ENCODE measurements at places on chromosomes 12 and 14.

DNA sequence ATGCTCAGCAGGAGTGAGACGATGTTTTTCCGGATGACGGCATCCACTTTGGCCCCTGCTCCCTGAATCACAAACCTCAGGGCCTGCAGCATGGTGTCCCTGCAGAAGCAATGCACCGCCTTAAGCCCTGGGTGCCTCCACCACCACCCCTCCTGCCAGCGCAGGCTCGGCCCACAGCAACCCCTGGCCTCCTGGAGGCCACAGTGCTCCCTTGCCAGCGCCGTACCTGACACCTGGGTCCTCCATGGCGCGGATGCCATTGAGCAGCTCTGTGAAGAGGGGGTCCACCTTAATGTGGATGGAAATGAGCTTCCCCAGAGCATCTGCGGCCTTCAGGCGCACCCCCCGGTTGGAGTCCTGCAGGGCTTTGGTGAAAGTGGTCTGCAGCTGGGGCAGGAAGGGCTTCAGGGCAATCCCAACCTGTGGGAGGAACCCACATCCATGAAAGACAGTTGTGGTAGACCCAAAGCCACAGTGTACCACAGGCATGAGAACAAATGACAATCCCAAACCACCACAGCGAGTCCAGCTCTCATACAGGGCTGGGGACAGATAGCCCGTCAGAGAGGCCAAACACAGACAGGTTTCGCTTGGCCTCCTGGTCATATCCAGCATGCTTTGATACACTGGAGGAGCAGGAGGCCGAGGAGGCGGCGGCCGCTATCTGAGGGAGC, 17.9 kb upstream of the RAB35 start:
- DNase-seq: no peak

DNA sequence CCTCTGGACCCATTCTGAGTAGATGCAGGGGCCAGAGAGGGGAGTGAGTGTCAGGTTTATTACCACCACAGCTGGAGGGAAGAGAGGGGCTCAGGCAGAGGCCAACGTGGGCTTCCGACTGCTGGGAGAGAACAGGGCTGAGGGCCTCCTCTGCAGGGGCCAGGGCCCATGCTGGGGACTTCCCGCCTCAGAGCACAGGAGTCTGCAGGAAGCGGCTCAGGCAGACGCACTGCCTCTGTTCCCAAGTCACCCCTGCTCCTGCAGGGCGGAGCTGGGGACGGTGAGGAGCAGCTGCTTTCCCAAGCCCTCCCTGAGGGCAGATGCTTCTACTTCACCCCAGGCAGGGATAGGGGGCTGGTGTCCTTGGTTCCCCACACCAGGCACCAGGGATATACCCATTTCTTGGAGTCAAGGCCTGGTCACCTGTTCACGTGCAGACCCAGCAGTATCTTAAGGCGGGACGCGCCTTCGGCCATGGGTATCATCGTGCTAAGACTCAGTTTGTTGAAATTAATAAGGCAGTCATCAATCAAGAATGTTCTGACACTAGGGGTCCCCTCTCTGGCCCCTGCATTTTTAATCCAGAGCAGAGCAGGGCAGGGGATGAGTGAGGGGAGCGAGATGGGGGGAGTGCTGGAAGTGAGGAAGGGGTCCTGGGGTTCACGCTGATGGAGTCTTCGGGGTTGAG, 100.0 kb downstream of the PIWIL1 start:
- DNase-seq: no peak

- DNase-seq: peak; percentile 79
These were observed 1141.2 kb upstream of the TMEM132C start for GRCh38 chr12:127125607-127126259.

DNA sequence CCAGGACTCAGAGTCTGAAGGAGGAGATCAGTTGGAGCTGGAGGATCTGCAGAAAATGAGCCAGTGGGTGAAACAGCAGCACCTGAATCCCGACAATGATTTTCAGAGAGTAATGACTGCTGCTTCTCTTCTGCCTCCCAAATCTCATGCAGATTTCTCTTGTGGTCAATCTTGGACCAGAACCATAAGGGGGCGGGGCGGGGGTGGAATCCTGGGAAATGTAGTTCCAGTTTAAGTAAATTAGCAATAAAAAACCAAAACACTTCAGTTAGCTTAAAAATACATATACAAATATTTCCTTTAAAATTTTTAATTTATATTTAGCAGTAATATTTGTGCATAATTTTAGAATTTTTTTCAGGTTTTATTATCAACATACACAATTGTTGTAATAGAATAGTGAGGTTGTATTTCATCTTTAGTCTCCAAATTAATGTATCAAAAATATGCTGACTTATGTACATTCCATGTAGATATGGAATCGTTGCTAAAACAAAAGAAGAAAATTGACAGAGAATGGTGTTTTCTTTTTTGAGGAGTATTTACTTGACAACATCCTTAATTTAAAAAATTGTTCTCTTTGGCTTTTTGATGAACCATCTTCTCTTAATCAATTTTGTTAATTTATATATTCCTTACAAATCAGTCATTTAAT, 223.5 kb upstream of the SYT10 start:
- no peak for DNase-seq

DNA sequence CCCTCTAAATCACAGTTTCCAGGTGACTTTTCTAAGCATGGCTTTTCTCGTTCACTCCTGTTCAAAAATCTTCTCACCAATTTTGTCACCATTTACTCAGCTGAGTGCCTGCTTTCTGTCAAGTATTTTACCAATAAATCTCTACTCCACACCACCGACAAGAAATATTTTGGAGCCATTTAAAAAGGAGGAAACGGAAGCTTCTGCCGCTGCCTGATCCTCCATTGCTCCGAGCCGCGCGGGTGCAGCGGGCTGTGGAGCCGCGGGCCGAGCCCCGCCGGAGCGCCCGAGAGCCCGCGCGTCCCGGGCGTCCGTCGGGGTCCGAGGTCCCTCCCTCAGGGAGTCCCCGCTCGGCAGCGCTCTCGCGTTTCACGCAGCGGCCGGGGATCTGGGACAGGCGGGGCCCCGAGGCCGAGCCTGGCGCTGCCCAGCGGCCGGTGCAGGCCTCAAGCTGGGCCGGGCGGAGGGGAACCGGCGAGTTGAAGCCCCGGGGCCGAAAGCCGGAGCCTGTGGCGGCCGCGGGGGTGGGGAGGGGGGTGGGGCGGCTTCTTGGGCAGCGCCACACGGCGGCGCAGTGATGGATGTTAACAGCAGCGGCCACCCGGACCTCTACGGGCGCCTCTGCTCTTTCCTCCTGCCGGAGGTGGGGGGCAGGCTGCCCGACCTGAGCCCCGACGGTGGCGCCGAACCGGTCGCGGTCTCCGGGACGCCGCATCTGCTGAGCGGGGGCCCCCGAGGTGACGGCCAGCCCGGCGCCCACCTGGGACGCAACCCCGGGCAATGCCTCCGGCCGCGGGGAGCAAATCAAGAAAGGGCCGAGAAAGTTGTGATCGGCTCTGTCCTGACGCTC, 1.1 kb upstream of the HEBP1 start:
- DNase-seq: peak; percentile 72

GRCh38 chr12:7439579-7440505, 4.1 kb downstream of the CD163L1 start:
- DNase-seq: peak; percentile 71

All from suppressor macrophage treated with lipopolysaccharide for 4 hours (primary cell).